HFFc6 (cell line): ENCODE measurements at places on chromosomes 5 and 9.
A peak's percentile ranks its signal among the peaks of the same experiment; 100 is the strongest.

- H3K27me3 ChIP-seq: no peaks in the 10 kb centered on the region
- H3K36me3 ChIP-seq: no peaks in the 10 kb centered on the region
- H3K4me3 ChIP-seq: no peak overlapping the region
- DNase-seq: no peak
- H3K4me1 ChIP-seq: no peaks in the 10 kb centered on the region
These were observed 87.1 kb upstream of the TLX3 start for GRCh38 chr5:171221916-171222315.

DNA sequence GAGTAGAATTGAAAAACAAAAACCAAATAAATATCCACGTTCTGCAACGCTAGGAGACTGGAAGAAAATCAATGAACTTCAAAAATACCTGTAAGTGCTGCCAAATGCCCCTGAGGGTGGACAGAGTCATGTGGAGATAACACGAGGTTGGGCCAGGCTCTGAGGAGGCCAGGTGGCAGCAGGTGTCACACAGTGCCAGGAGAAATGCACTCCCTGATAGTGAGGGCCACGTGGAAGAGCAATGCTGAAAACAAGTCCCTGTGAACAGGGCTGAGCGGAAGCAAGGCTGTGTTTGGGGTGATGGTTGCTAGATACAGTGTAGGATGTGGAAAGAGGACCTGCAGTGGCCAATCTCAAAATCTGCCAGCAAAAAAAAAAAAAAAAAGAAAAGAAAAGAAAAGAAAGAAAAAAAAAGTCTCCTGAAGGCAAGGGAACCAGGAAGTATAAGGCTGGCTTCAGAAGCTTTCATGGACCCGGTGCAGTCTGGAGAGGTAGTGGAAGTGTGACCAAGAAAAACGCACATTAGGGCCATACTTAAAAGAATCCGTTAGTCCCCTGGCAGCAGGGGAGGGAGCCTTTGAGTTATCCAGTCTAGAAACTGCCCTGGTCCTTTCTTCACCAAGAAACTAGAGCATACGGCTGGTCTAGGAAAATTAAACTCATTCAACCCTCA lies 16.8 kb downstream of the C1QTNF3 start:
- DNase-seq: no peak
- H3K36me3 ChIP-seq: no peaks in the 10 kb centered on the region
- H3K4me3 ChIP-seq: no peak overlapping the region
- peaks cover 24% of the 10 kb centered on the region for H3K4me1 ChIP-seq

GRCh38 chr9:16715404-16715803 lies 155.1 kb downstream of the BNC2 start:
- peaks cover 58% of the 10 kb centered on the region for H3K4me1 ChIP-seq
- H3K4me3 ChIP-seq: no peak overlapping the region
- no peak overlapping the region; the same call in 1 of the 2 replicates for H3K27ac ChIP-seq
- peaks cover 9% of the 10 kb centered on the region for H3K36me3 ChIP-seq

GRCh38 chr9:37997636-37998374 lies 71.2 kb downstream of the SHB start:
- peaks cover 14% of the 10 kb centered on the region for H3K36me3 ChIP-seq
- peak overlapping the region; percentile 95; the same call in 1 of the 2 replicates for H3K27ac ChIP-seq
- DNase-seq: peak; percentile 38
- H3K27me3 ChIP-seq: peaks cover 3% of the 10 kb centered on the region
